ENCODE measurements at places on chromosomes 1 and 21.

DNA sequence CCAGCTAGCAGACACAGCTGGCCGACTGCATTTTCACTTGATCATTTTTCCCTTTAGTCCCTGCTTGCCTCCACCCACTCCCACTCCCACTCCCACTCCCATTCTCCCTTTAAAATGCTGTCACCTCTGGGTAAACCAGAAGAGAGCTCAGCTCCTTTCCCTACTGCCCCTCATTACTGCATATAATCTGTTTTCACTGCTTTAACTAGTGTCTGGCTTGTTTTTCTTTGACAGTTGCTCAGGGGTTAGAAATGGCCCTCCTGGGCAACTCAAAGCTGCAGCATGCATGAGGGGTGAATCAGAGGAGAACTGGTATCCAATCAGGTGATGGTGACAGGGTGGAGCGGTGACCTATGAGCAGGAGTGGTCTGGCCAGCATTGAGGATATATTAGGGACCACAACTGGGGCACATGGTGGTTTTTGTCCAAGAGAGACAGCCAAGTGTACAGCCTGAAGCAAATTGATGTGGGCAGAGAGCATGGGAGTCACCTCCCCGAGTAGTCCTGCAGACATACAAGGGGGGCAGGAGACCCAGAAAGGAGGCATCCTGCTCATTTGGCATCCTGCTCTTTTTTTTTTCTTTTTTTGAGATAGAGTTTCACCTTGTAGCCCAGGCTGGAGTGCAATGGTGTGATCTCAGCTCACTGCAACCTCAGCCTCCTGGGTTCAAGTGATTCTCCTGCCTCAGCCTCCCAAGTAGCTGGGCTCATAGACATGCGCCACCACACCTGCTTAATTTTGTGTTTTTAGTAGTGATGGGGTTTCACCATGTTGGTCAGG is 42.6 kb upstream of the SRSF10 start:
- no peak for DNase-seq

GRCh38 chr1:25581764-25582163 is 34.8 kb upstream of the MAN1C1 start:
- no peak for DNase-seq

- DNase-seq = no peak
Observed at GRCh38 chr1:9841460-9841859, 17.7 kb upstream of the CLSTN1 start.

- DNase-seq = no peak
Observed at GRCh38 chr1:108854221-108855019, 2.5 kb downstream of the AKNAD1 start.

DNA sequence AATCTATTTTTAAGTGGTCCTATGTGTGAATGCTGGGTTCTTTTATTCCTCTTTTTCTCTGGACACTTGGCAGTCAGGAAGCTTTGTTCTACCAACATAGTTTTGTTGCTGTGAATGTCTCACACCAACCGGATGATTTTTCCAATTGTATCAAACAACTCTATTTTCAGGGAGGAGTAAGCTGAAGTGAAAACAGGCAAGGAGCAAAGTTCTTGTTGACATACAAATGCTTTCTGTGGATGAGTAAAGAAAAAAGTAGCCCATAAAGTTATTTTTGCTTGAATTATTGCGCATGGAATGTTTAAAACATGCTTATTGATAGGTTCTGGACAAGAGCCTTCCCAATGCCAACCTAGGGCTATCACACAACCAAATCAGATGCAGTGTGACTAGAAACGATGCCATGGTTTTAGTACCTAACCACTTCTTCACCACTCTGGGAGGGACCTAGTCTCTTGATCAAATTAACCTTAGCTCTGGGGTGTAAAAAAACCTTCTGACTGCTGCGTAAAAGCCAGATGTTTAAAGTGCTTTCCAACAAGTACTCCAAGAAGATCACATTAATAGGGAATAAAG is 4.5 kb downstream of the IER5 start:
- no peak for DNase-seq

GRCh38 chr1:178241057-178241456 is 147.2 kb downstream of the RASAL2 start:
- DNase-seq = no peak

- no peak for DNase-seq
Observed at GRCh38 chr1:31583082-31583994, 7.0 kb downstream of the TINAGL1 start.

GRCh38 chr1:162285149-162285561 is 91.5 kb downstream of the SPATA46 start:
- peak; percentile 46 for DNase-seq

DNA sequence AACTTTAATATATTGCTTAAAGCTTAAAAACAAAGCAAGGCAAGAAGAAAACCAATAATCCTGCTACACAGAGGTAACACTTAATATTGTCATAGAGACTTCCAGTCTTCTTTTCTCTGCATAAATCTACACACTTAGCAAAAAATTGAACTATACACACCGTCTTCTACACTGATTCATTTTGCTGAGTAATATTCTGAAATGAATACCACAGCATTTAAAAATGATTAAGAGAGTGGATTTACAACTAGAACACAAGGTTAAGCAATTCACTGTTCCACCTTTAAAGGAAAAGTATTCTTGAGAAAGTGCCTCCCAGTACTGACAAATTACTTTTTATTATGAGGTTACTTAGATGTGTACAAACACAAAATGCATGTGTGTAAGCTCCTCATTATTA is 22.2 kb upstream of the ITPKB start:
- no peak for DNase-seq

DNA sequence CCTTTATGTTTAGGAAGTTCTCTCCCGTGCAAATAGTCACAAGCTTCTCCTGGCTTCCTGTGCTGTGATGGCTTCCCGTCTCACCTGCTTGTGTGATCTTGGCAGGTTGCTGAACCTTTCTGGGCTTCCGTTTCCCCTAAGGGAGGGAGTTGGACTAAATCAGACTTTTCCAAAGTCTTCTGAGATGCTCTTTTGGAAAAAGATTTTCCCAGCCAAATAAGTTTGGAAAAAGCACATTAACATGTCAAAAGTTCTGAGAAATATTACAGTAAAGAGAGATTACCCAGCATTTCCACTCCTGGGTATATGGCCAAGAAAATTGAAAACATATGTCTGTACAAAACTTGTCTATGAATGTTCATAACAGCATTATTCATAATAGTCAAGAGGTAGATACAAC is 36.0 kb upstream of the TENT5C start:
- DNase-seq = no peak

GRCh38 chr1:26828411-26828991 is 2.0 kb downstream of the ZDHHC18 start:
- no peak for DNase-seq

- DNase-seq = no peak
Observed at GRCh38 chr1:9161342-9161741, 32.4 kb upstream of the GPR157 start.
